ENCODE measurements at places on chromosomes 1 and 21. TPM values are rescaled to one million over a fixed set of nuclear protein-coding genes. Genes with fewer than 3 reads are reported as not detected.

Gene TCEA3
- total RNA-seq: 46.0 TPM

Gene PCP4
- total RNA-seq: 1.5 TPM

Gene FLG2
- total RNA-seq: not detected

Gene OR2L3
- not detected for total RNA-seq

Gene MACF1
- total RNA-seq: 331 TPM

Gene TRIM17
- total RNA-seq: 0.46 TPM

Gene RGS4
- total RNA-seq: 10.7 TPM

Gene ZNF695
- not detected for total RNA-seq

Data from cardiac septum (tissue), 1 donor.